ENCODE measurements at places on chromosomes 12 and 14. TPM values are rescaled to one million over a fixed set of nuclear protein-coding genes. Genes with fewer than 3 reads are reported as not detected.
A peak's percentile ranks its signal among the peaks of the same experiment; 100 is the strongest.

Gene INSM2
- not detected for total RNA-seq

Gene CIROP
- not detected for total RNA-seq

Gene CLEC4C
- not detected for total RNA-seq

DNA sequence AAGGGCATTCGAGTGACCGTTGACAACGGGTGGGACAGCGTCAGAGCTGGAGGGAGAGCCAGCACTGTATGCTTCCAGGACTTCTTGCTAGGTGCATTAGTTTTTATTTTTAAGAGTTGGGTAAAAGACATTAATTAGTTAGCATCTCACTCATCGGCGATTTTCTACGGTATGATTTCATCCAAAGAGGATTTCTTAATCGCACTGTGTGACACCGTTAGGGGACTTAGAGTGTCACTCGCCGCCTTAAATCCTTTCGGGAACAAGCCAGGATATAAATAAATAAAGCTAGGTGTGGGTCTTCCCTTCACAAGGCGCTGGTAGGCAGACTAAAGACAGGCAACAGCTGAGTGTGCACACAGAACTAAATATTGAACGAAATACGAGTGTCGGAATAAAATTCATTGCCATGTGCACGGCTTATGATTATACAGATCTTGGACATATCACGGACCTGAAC is 869 bp upstream of the NOVA1 start:
- no peaks in the 10 kb centered on the region for H3K4me1 ChIP-seq
- no peak overlapping the region for H3K27ac ChIP-seq
- no peak for DNase-seq

- H3K4me3 ChIP-seq, result no peak overlapping the region
- no peak overlapping the region for H3K27ac ChIP-seq
- peaks cover 7% of the 10 kb centered on the region for H3K4me1 ChIP-seq
- no peak for DNase-seq
Measured at GRCh38 chr14:66140213-66140918, 345.8 kb upstream of the CCDC196 start.

- H3K27me3 ChIP-seq, result peaks cover 12% of the 10 kb centered on the region
- H3K27ac ChIP-seq, result no peak overlapping the region
- H3K4me3 ChIP-seq, result no peak overlapping the region
- no peak for DNase-seq
- peaks cover 6% of the 10 kb centered on the region for H3K4me1 ChIP-seq
Measured at GRCh38 chr14:97282210-97283004, 485.2 kb downstream of the VRK1 start.

DNA sequence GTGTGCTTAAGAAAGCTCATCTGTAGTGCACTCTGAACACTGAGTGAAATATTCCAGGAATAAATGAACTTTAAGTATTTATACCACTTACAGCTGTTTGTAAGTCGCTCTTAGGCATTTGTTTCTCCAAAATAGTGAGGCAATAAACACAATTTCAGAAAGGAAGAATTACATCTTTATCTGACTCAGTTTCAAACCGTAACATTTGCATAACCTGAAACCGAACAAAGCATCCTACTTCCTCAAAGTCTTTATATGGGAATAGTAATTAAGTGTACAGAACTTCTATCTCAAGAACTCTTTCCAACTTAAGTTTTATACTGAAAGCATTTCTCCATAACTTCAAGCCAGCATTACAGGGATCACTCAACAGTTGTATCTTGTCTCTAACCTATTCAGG is 58.4 kb downstream of the SOX5 start:
- H3K27ac ChIP-seq, result no peak overlapping the region
- no peaks in the 10 kb centered on the region for H3K4me1 ChIP-seq

DNA sequence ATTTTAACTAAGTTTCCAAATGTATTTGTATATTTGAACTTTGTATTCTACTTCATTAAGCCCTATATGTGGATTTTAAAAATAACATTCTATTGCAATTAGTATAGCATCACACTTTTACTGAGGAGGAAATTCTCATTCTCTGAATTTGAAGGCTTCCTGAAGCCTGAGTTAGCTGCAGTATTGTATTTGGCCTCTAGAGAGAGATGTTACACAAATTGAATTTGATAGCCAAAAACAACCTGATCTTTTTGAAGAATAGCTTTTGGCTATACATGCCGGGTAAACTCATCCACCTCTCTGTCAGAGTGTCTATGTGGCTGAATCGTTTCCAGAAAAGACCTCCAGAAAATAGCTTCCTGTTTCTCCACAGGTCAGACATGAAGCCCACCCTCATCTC is 316.5 kb upstream of the OR4E1 start:
- peak; percentile 29 for DNase-seq
- H3K27me3 ChIP-seq, result peaks cover 7% of the 10 kb centered on the region
- peak overlapping the region; percentile 78 for H3K4me3 ChIP-seq
- H3K27ac ChIP-seq, result peak overlapping the region; percentile 56
- H3K36me3 ChIP-seq, result no peaks in the 10 kb centered on the region
- peaks cover 3% of the 10 kb centered on the region for H3K4me1 ChIP-seq

GRCh38 chr12:13049816-13050215 is 5.6 kb downstream of the FAM234B start:
- no peaks in the 10 kb centered on the region for H3K27me3 ChIP-seq
- H3K27ac ChIP-seq, result no peak overlapping the region
- H3K36me3 ChIP-seq, result peaks cover 12% of the 10 kb centered on the region
- DNase-seq, result no peak

Gene IL23A
- total RNA-seq, result 32.4 TPM

Gene IL22
- total RNA-seq, result not detected

- peak overlapping the region; percentile 98 for H3K27ac ChIP-seq
- DNase-seq, result no peak
- peaks cover 92% of the 10 kb centered on the region for H3K4me1 ChIP-seq
Measured at GRCh38 chr14:91348845-91349465, 68.7 kb downstream of the CCDC88C start.

Gene DBX2
- not detected for total RNA-seq

Gene POTEG
- not detected for total RNA-seq

All from naive thymus-derived CD8-positive, alpha-beta T cell (primary cell).